ENCODE measurements at places on chromosomes 2 and 18.

DNA sequence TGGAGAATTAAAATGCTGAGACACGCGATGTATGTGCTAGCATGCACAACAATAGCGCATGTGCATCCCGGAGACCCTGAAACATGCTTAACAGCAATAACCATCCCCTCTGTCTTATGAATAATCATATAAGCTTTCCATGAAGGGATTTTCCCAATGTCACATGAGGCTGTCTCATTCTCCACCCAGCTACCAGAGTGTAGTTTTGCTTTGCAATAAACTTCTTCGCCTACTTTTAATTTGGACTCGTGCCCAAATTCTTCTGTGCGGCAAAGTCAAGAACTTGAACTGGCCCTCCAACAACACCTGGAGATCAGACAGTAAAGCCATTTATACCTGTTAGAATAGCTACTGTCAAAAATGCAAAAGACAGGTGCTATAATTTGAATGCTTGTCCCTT lies 15.5 kb downstream of the LYG1 start:
- no peak for DNase-seq

DNA sequence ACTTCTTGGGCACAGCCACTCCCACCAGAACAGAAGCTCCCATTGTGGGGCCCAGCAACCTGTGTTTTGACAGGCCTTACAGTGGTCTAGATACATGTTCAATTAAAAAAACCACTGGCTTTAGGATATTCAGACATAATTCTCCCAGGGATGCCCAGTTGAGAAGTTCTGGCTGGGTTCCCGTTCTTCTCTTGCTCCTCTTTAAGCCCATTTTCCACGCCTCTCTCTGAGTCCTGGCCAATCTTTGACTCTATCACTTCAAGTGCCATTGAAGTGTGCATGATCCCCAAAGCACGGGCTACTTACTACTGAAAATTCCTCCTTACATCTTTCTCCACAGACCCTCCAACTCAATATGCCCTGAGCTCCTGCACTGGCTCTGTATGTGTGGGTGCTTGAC lies 17.5 kb upstream of the SULT1C3 start:
- DNase-seq, result no peak

DNA sequence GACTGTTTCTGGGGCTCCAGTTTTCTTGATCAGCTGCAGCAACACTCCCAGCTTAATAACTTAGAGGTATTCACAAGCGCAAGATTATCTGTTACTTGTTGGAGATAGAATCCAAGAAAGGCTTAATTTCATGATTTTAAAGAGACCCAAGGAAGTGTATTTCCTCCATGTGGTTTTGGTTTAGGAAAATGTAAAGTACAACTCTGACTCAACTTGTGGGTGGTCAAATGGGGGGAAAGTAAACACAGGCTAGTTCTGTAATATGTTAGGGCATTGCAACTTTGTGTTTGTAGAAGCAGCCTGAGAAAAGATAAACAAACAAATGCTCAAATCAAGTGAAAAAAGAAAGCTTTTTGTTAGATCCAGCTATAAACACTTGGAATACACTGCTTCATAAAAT lies 90.1 kb upstream of the COL3A1 start:
- no peak for DNase-seq

GRCh38 chr2:180124273-180125139 lies 117.4 kb upstream of the CWC22 start:
- DNase-seq, result no peak

- peak; percentile 18 for DNase-seq
Measured at GRCh38 chr2:75608684-75609333, 37.8 kb upstream of the MRPL19 start.

DNA sequence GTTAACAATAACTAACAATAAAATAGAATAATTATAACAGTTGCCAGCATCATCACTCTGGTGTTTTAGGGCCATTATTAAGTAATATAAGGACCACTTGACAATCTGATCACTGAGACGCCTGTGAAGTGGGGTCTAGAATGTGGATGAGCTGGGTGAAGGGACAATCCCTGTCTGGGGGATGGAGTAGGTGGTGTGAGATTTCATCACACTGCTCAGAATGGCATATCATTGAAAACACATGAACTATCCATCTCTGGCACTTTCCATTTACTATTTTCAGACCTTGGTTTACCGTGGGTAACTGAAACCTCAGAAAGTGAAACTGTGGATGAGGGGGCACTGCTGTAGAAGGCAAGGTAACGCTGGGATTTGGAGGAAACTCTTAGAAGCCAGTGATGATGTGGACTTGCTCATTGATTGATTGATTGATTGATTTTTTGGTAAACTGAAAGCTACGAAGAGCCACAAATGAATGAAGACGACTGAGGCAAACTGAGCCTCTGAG lies 204.4 kb upstream of the TWIST2 start:
- DNase-seq, result no peak

DNA sequence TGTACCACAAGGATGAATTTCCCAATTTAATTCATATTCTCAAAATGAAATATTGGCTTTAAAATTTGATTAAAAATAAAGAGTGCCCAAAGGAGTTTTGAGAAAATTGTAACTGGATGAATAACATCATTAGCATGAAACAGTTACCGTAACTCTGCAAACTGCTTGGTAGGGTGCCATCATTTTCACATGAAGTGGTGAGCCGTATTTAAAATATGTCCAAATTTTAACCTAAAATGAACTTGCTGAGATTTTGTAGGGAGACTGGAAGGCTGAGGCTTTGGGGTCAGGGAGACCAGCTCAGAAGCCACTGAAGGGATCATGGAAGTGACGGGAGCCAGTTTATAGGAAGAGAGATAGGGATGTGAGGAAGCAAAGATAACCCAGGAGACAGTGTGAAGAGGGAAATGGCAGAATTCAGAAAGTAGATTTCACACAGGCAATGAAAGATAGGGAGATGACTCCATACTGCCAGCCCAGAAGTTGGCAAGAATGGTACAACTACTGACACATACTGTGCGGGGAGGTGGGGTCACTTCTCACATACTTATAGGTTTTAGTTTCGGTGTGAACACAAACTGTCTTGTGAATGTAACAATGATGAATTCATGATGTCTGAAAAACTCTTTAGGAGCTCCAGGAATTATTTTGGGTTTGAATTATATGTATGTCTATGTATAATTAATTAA lies 53.8 kb downstream of the EFEMP1 start:
- no peak for DNase-seq

GRCh38 chr2:29123617-29124349 lies 8.6 kb downstream of the CLIP4 start:
- DNase-seq, result no peak

GRCh38 chr2:195677290-195677689 lies 20.3 kb downstream of the SLC39A10 start:
- no peak for DNase-seq

DNA sequence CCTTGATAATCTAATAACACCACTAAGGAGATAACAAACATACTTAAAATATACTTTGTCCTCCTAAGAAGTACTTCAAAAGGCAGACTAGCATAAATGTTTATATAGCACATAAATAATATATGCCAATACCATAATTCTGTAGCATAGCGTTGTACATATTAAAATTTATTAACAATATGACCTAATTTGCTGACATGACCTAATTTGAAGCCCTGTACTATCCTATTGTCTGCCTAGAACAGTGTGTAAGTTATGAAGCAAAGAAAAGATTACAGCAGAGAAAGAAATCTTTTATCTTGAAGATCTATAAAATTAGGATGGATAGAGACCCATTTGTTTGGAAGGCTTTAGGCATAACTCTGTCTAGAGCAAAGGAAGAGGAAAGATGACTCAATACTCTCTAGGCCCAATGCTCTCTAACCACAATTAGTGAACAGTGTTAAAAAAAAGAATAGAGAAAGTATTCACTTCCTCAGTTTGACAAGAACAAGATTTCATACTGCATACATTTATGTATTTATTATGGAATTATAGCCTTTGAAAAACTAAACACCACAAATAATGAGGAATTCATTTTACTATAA lies 231.3 kb downstream of the ZRANB3 start:
- no peak for DNase-seq

DNA sequence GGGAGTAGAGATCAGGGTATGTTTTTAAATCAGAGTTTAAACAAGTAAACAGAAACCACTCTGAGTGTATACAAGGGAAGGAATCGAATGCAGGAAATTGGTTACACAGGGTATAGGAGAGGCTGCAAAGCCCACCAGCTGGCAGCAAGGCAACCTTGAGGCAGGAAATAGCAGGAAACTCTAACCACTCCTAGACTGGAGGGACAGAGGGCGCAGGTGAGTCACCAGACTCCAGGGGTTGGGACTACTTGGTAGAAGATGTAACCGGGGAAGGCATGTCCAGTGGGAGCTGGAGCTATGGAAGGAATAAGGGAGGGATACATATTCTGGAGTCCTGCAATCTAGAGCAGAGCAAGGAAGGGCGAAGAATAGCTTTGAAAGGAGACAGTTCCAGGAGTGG lies 152.3 kb downstream of the MEIS1 start:
- no peak for DNase-seq

DNA sequence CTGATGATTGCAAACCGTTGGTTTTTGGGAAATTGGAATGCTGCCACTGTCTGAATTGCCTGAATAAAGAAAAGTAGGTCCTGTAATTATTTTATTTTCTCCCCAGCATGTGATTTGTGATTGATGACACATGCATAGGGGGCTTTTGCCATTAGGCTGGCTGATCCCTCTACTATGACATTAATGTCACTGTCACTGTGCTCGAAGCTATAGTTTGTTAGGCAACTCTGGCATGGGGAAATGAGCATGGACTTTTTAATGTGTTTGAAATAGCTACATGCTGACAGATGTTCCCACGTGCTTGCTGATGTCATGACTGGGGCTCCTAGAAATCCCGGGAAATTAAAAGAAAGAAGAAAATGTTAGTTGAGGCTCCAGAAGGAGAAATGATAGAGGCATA lies 99.1 kb downstream of the HRH4 start:
- no peak for DNase-seq

DNA sequence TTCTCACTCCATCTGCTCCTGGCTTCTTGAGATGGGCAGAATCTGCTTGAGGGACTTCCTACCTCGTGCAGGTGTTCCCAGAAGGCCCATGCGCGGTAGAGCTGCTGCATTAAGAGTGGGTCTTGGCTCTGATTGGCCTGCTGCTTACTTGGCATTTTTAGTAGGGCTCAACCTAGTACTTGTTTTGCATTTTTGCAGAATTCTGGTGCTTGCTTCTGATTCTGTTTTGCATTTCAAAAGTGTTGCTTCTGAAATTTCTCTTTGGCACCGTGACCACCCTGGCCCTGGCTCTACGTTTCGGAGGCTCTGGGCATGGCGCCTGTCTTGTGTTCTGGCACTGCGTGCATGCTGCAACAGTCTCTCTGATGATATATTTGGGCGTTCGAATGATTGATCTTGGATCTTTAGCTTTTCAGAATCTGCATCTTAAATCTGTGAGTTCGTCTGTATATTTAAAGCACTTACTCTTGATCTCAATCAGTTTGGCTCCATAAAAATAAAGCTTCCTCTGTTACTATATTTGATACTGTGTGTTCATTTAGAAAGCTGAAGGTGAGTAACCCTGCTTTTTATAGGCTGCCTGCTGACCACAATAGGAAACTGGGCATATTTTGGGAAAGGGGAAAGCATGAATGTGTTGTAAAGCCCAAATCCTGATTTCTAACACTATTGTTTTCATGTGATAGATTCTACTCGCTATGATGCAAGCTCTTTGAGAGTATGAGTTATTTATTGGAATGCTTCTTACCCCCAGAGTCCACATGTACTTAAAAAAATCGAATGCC lies 22.2 kb downstream of the EFR3B start:
- DNase-seq, result no peak

- DNase-seq, result no peak
Measured at GRCh38 chr2:45132551-45132950, 123.3 kb upstream of the SIX2 start.

GRCh38 chr18:7517852-7518251 lies 49.3 kb upstream of the PTPRM start:
- DNase-seq, result no peak

- DNase-seq, result no peak
Measured at GRCh38 chr18:36697905-36698304, 130.9 kb downstream of the TPGS2 start.

- no peak for DNase-seq
Measured at GRCh38 chr18:4823091-4823490, 368.0 kb upstream of the DLGAP1 start.

- DNase-seq, result no peak
Measured at GRCh38 chr18:68417166-68417799, 297.6 kb downstream of the TMX3 start.

DNA sequence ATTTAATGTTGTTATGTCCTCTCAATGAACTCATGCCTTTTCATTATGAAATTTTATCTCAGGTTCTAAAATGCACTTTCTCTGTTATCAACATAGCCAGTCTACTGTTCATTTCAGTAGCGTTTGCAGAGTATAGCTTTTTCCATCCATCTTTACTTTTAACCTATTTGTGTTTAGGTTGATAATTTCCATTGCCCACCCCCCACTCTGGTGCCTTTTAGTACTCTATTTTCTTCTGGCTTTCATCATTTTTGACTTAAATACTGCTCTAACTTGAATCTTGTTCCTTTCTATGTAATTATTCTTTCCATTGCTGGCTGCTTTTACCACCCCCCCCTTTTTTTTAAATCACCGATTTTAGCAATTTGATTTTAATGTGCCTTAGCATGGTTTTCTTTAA lies 585.0 kb upstream of the LRATD1 start:
- DNase-seq, result no peak

- DNase-seq, result no peak
Measured at GRCh38 chr2:27811768-27812167, 40.2 kb downstream of the MRPL33 start.

GRCh38 chr2:21372654-21373053 lies 248.9 kb downstream of the TDRD15 start:
- DNase-seq, result no peak

DNA sequence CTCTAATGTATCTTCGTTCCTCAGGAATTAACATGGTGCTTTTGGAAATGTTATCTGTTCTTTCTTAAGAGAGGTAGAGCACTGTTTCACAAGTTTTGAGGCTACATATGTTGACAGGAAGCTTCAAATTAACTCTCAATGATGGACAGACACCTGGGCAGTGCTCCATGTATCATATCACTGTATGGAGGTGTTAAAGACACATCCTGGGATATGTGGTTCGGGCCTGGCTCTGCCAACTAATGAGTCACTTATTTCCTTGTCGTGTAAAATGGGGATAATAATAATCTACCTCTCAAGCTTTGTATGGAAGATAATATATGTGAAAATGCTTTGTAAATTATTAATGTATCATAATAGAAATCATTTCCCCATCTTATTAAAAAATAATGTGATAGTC lies 90.2 kb downstream of the PARD3B start:
- no peak for DNase-seq

DNA sequence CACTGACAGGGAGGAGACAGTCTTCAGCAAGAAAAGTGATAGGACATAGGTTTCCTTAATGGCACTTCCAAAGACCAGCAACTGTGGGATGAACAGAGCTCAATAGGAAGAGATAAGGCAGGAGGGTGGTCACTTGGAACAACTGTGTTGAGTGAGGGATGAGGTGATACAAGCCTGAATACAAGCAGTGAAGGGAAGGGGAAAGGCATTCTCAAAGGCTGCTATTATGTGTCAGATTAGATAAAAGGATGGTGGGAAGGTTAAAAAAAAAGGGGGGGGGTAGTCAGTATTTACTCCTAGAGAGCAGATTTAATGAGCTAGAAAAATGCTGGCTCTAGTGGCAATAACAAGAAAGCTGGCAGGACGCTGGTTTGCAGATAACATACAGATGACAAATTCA lies 25.7 kb downstream of the CCBE1 start:
- no peak for DNase-seq

Data from effector memory CD4-positive, alpha-beta T cell (primary cell).